ENCODE measurements at places on chromosomes 4 and X.

DNA sequence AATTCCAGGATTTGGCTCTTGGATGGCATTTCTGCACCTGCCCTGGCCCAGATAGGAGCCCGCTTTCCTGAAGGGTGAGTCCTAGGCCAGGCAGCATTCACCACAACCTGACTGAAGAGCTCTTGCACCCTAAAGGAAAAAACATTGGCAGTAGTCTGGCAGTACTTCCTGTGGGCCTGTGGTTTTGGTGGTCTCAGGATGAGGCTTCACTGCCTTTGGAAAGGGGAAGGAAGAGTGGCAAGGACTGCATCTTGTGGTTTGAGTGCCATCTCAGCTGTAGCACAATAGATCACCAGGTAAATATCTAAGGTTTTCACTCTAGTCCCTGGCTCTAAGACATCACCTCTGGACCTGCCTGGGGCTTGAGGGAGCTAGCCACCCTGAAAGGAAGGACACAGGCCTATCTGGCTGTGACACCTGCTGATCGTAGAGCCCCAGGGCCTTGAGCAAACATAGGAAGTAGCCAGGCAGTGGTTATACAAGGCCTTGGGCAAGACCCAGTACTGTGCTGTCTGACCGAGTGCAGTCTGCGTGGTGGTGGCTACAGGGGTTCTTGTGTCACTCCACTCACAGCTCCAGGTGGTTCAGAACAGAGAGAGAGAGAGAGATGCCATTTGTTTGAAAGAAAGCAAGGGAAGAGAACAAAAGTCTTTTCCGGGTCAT, 28.5 kb upstream of the PRRG1 start:
- no peak for DNase-seq

GRCh38 chr4:32249040-32249439, 1528.9 kb downstream of the PCDH7 start:
- no peak for DNase-seq

DNA sequence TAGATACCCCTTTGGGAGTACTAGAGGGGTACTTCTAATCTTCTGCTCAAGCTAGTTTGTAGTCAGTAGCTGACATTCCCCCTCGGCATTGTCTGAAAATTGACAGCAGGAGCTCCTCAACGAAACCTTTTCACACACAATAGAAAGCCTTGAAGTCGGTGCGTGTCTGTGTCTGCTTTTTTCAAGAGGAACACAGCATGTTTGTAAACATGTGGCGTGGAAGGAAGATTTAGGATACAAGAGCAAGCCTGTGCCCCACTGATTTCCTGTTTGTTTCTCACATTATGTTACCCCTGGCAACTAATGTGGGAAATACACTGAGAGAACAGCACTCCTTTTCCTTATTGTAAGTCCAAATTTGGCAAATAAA, 252.6 kb downstream of the ANKRD50 start:
- no peak for DNase-seq

GRCh38 chrX:4314586-4314985, 601.1 kb upstream of the PRKX start:
- no peak for DNase-seq

- DNase-seq, result no peak
These were observed 371.8 kb upstream of the GALNTL6 start for GRCh38 chr4:171441300-171441941.

- no peak for DNase-seq
These were observed 121.1 kb upstream of the SORBS2 start for GRCh38 chr4:185933078-185933581.

- no peak for DNase-seq
These were observed 13.8 kb upstream of the CDKL2 start for GRCh38 chr4:75644095-75644494.

- DNase-seq, result no peak
These were observed 29.0 kb downstream of the REELD1 start for GRCh38 chr4:146243141-146243882.

- no peak for DNase-seq
These were observed 95.5 kb upstream of the CPEB2 start for GRCh38 chr4:14906805-14907204.

- no peak for DNase-seq
These were observed 33.4 kb downstream of the SEPTIN11 start for GRCh38 chr4:76982638-76983584.

DNA sequence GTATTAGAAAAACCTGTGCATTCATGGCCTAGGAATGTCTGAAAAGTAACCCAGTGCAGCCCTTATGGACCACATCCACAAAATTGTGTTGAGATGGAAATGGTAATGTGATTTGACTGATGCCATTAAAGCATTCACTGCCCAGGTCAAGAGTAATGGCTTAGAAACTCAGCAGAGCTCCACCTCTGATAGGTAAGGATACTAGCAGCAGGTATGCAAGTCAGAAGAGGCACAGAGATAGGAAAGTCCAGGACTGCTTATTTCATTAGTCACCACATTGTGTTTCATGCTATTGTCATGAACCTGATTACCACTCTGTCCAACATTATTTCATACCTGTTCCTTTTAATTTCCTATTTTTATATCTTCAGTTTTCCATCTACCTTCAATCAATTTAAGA, 2042.2 kb downstream of the ARAP2 start:
- no peak for DNase-seq

GRCh38 chr4:145484225-145484846, 2.7 kb downstream of the SMAD1 start:
- no peak for DNase-seq

GRCh38 chr4:153940916-153941315, 152.0 kb upstream of the SFRP2 start:
- no peak for DNase-seq

GRCh38 chr4:128521648-128522111, 234.1 kb upstream of the PGRMC2 start:
- DNase-seq, result no peak

DNA sequence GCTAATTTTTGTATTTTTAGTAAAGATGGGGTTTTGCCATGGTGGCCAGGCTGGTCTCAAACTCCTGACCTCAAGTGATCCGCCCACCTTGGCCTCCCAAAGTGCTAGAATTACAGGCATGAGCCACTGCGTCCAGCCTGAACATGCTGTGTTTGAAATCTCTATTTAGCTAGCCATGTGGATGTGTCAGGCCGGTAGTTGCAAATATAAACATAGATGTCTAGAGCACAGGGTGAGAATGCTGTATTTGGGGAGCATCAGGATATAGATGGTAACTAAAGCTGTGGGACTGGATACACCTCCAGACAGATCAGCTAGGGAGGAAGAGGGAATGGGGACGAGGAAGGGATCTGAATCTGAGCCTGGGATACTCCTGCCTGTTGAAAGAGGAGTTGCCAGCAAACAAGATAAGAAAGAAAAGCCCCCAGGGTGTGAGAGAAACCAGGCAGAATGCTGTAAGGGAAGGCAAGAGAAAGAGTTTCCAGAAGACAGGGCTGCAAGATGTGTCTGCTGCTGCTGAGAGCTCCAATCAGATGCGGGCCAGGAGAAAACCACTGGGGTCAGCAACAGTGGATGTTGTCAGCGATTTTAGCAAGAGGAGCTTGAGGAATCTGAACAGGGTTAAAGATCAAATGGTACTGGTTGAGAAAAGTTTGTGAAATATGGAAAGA, 177.4 kb downstream of the PALLD start:
- DNase-seq, result no peak

DNA sequence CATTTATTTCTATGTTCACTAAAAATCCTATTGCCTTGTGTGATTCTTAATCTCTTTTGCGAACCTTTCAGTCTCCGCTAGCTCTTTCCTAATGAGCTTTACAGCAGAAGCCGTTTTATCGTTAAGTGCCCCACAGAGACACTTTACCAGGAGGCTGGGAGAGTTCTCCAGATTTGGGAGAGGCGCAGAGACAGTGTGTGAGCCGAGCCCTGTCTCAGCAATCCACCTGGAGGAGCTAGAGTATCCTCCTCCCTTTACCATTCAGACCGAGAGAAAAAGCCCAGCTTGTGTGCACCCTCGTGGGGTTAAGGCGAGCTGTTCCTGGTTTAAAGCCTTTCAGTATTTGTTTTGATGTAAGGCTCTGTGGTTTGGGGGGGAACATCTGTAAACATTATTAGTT, 54.9 kb upstream of the MTM1 start:
- DNase-seq, result no peak

- no peak for DNase-seq
These were observed 4.0 kb upstream of the IL13RA1 start for GRCh38 chrX:118723376-118723775.

DNA sequence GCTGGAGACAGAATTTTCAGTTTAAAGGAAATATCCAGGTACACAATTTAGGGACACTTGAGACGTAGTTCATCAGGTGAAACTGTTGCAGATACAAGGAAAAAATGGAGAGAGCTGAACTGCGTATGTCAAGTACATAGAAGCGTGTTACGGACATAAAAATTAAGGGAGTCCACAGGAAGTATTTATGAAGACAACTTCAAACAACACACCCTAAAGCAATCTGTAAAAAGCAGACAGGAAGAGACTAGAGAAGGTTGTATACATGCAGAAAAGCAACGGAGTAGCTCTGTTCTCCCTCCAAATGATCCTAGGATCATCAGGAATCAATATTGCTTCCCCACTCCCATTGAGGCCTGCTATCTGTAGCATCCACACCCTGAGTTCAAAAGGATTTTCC, 5.8 kb downstream of the CASK start:
- no peak for DNase-seq

- DNase-seq, result no peak
These were observed 123.8 kb downstream of the MAD2L1 start for GRCh38 chr4:119942806-119943205.

- no peak for DNase-seq
These were observed 569.3 kb upstream of the DIPK2B start for GRCh38 chrX:45769761-45770582.

GRCh38 chr4:102678107-102678506, 82.7 kb downstream of the MANBA start:
- no peak for DNase-seq

GRCh38 chr4:77174426-77174825, 17.4 kb downstream of the CCNG2 start:
- DNase-seq, result no peak

DNA sequence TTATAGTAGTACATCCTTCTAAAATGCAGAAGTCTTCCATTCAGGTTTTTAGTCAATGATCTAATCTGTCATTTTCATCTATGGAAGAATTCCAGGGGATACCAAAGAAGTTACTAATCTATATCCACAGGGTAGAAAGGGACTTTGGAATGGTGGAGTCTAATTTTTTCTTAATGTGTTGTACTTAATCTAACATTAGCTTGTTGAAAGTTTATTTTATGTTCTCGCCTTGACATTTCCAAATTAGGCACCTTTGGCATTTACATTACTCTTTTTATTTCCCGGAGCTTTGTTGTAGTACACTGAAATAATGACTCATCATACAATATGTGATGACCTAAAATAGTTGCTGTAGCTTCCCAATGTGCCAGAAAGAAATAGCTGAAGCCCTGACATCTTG, 91.5 kb downstream of the HTR2C start:
- DNase-seq, result no peak

DNA sequence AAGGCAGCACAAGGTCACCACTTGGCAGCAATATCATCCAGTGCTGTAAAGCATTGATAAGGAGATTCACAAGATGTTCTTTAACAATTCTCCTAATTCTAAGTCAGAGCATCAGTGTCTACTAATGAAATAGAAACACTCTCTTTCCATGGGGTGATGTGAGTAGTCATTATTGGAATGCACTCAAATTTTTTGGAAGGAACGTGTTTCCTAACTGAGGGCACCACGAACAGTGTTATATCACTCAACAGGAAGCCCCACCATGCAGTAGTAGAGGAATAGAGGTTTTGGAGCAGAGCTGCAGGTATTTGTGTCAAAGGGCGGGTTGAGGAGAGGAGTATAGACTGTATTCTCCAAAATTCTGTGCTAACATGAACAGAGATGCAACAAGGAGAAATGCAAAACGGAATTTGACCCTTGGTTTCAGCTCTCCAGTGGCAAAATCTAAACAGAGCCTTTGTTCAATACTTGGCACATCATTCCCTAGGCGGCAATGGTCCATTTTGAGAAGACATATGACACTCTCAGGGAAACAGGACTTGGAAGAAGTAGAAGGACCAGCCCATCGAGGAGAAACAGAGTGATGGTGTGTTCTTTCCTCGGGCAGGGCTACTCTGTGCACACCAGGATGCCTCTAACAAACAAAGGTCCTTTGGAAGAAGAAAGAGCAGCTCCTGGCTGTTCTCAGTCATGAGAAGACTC, 98.9 kb downstream of the CPEB2 start:
- no peak for DNase-seq

DNA sequence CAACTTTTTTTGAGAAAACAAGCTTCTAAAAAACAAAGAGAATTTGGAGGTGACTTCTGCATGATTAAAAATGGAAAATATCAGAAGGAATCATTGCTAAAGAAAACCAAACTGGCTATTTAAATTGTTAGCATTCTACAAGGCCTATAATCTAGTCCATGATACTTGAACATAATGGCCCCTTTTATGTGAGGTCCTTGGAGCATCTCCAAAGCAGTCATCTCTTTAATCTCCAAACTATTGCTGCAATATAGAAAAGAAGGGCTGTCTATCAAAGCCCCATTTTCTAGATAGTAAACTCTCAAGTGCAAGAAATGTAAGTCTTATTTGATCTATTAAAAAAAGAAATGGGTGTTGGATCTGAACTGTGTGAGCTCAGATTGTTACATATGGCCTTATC, 615.1 kb downstream of the CENPC start:
- no peak for DNase-seq

GRCh38 chr4:173448608-173449379, 49.9 kb upstream of the SCRG1 start:
- peak; percentile 25 for DNase-seq

DNA sequence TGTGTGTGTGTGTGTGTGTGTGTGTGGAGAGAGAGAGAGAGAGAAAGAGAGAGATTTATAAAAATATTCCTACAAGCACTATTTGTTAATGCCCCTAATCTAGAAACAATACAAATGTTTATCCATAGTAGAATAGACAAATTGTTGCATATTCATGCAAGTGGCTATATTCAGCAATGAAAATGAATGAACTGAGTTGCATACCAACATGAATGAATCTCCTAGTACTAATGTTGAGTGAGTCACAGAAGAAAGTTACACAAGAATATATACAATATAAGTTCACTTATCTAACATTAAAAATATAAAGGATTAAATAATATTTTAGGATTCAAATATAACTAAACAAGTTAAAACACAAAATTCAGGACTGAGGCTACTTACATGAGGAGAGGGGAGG, 456.8 kb upstream of the AMOT start:
- no peak for DNase-seq

DNA sequence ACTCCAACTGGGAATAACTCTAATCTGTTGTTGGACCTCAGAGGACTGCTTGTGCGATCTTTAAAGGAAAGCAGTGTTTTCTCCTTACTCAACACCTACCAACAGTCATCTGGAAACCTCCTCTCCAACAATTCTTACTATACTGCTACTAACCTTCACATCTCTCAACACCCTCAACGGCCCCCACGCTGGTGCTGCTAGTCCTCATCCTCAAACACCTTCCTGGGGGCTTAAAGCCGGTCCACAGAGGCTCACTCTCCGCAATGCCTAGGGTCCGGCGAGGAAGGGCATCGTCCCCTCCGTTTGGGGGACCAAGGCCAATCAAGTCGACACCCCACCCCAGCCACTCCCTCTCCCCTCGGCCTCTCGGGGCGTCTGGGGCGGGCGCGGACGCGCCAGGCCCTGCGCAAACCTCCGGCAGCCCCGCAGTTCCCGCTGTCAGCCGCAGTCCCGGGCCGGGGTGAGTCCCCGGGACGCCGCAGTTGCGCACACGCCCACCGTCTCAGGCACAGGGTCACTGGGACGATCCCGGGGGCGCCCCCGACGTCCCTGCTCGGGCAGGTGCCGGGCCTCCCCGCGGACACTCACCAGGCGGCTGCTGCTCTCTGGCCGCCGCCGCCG, 418 bp downstream of the TAB3 start:
- no peak for DNase-seq
